ENCODE measurements at places on chromosomes 1 and 21.
A peak's percentile ranks its signal among the peaks of the same experiment; 100 is the strongest.

- no peaks in the 10 kb centered on the region for H3K36me3 ChIP-seq
- no peak for DNase-seq
- H3K4me3 ChIP-seq = no peak overlapping the region
- H3K27me3 ChIP-seq = no peaks in the 10 kb centered on the region
- no peaks in the 10 kb centered on the region for H3K4me1 ChIP-seq
Measured at GRCh38 chr1:102886638-102887037, 221.7 kb downstream of the COL11A1 start.

- H3K27ac ChIP-seq = no peak overlapping the region
- DNase-seq = no peak
- H3K27me3 ChIP-seq = peaks cover 12% of the 10 kb centered on the region
- no peak overlapping the region for H3K4me3 ChIP-seq
- no peaks in the 10 kb centered on the region for H3K36me3 ChIP-seq
- H3K4me1 ChIP-seq = no peaks in the 10 kb centered on the region
Measured at GRCh38 chr1:30255111-30255724, 468.2 kb downstream of the MATN1 start.

DNA sequence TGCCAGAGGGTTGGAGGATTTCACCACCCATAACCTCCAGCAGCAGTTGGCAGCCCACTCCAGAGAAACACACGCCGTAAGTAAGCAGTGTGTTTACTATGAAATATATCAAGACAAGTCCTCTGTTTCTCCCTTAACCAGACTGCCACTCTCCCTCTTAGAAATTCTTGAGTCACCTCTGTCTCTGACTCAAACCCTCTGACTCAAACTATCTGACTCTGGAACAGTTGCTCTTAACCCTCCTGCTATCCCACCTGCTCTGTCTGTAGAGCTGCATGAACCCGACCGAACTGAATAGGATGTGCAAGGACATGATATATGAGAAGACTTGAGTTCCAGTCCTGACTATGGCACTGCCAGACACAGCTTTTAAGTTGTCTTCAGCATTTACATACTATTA is 14.1 kb downstream of the INPP5B start:
- no peak for DNase-seq
- no peaks in the 10 kb centered on the region for H3K27me3 ChIP-seq
- H3K27ac ChIP-seq = no peak overlapping the region

GRCh38 chr1:222240536-222241181 is 307.2 kb downstream of the HHIPL2 start:
- H3K27ac ChIP-seq = no peak overlapping the region
- H3K4me3 ChIP-seq = no peak overlapping the region
- no peak for DNase-seq

- no peak overlapping the region for H3K4me3 ChIP-seq
- no peak overlapping the region for H3K27ac ChIP-seq
- peaks cover 89% of the 10 kb centered on the region for H3K36me3 ChIP-seq
- DNase-seq = no peak
Measured at GRCh38 chr21:42847726-42848125, 31.6 kb downstream of the WDR4 start.

- no peak overlapping the region for H3K27ac ChIP-seq
- no peak overlapping the region for H3K4me3 ChIP-seq
- no peaks in the 10 kb centered on the region for H3K27me3 ChIP-seq
- no peak for DNase-seq
- no peaks in the 10 kb centered on the region for H3K36me3 ChIP-seq
Measured at GRCh38 chr1:178632653-178633052, 92.4 kb upstream of the RALGPS2 start.

DNA sequence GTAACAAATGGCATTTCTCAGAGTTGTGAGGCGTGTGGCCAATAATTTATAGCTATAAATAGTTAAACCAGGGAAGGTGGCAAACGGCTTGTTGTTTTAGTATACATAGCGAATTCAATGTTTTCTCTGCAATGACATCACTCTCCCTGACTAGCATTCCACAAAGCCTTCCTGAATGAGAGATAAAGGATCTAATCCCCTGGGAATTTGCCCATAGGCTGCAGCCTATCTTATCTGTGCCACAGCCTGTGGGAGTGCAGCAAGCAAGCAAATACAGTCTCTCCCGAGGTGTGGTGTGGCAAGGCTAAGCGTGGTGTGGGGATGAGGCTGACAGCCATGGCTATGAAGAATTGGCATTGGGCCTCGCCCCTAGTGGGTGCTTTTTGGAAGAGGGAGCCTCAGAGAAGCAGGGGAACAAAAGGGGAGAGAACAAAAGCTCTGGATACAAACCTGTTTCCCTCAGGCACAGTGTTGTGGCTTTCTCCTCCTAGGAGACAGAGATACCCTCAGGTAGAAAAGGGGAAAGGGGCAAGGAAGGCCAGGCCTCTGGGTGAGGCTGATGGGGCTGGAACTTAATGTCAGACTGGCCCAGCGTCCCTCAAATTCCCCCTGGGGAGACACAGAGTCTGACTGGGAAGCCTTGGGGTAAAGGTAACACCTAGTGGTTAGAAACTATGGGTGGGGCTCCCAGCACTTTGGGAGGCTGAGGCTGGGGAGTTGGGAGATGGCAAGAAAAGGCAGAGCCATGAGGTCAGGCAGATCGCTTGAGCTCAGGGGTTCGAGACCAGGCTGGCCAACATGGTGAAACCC is 8.9 kb downstream of the TAGLN2 start:
- H3K4me1 ChIP-seq = peaks cover 3% of the 10 kb centered on the region
- no peak for DNase-seq
- no peak overlapping the region for H3K27ac ChIP-seq

DNA sequence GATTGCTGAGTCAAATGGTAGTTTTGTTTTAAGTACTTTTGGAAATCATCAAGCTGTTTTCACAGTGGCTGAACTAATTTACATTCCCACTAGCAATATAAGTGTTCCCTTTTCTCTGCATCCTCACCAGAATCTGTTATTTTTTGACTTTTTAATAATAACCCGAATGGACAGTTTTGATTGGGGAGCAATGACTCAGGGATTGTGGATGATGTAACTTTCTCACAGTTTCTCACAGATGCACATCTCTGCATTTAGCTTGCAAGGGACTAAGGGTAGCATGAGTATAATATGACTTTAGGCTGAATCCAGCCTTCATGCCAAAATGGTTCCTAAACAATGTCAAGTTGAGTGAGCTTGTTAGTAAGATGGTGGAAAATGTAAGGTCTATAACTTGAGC is 90.2 kb downstream of the C4BPA start:
- H3K27me3 ChIP-seq = no peaks in the 10 kb centered on the region
- H3K4me3 ChIP-seq = no peak overlapping the region
- no peak for DNase-seq
- no peaks in the 10 kb centered on the region for H3K4me1 ChIP-seq
- H3K27ac ChIP-seq = no peak overlapping the region

DNA sequence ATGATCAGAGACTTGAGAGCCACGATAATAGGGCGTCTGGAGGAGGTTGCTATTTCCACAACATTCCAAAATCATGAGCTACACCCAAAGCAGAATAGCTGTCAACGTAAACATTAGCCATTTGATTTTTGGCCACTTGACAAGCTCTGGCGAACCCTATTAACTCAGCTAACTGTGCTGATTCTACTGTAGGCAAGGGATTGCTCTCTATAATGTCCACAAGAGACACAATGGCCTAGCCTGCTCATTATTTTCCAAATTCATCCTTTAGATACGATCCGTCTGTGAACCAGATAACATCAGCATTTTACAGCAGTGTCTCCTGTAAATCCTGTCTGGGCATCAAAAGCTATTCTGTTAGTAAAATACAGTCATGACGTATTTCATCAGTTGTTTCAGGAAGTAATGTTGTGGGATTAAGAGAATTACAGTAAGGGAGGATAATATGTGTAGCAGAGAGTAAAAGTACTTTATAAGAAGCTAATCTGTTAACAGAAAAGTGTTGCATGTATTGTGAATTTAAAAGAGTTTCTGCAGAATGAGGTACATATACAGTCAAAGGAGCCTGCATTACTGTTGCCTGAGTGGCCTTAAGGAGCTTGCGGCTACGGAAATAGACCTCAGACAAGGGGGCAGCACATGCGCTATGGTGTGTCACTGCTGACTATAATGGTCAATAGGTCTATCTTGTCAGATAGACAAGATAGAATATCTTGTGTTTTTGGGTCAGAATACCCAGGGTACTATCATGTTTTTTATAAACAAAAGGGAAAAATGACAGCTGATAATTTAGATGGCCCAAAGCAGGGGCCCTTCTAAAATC is 44.9 kb upstream of the TINAGL1 start:
- DNase-seq = no peak
- no peaks in the 10 kb centered on the region for H3K27me3 ChIP-seq
- H3K4me1 ChIP-seq = no peaks in the 10 kb centered on the region

DNA sequence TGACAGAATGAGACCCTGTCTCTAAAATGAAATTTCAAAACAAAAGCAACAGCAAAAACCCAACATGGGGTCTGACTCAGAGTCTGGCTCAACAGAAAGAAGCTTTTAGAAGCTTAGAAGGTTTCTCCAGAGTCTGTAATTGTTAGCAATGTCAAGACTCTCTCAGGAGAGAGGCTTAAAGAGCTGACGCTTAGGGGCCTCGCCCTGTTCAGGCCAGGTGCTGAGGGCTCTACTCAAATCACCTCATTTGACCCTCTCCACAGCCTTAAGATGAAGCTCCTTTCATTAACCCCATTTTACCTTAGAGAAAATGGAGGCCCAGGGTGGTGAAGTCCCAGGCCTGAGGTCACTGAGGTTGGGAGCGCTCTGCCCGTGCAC is 5.3 kb upstream of the KIF17 start:
- H3K4me1 ChIP-seq = peaks cover 1% of the 10 kb centered on the region
- H3K27ac ChIP-seq = no peak overlapping the region

DNA sequence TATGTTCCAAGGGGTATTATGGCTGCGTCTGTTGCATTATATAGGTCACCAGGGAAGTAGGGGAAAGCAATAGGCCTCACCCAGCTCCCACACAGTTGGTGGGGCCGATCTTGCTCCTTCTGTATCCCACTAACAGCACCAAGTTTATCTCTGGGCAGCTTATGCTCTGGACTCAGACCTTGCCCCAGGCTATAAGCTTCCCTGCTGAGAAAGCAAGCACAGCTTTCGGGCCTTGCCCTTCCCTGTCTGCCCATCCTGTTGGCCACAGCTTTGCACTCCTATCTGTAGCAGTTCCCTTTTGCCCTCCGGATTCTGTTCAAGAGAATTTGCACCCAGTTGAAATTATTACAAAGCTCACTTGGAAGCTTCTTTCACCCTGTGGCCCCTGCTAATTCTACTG is 12.9 kb downstream of the KCNE1 start:
- no peak overlapping the region for H3K4me3 ChIP-seq
- no peaks in the 10 kb centered on the region for H3K27me3 ChIP-seq
- H3K4me1 ChIP-seq = no peaks in the 10 kb centered on the region

DNA sequence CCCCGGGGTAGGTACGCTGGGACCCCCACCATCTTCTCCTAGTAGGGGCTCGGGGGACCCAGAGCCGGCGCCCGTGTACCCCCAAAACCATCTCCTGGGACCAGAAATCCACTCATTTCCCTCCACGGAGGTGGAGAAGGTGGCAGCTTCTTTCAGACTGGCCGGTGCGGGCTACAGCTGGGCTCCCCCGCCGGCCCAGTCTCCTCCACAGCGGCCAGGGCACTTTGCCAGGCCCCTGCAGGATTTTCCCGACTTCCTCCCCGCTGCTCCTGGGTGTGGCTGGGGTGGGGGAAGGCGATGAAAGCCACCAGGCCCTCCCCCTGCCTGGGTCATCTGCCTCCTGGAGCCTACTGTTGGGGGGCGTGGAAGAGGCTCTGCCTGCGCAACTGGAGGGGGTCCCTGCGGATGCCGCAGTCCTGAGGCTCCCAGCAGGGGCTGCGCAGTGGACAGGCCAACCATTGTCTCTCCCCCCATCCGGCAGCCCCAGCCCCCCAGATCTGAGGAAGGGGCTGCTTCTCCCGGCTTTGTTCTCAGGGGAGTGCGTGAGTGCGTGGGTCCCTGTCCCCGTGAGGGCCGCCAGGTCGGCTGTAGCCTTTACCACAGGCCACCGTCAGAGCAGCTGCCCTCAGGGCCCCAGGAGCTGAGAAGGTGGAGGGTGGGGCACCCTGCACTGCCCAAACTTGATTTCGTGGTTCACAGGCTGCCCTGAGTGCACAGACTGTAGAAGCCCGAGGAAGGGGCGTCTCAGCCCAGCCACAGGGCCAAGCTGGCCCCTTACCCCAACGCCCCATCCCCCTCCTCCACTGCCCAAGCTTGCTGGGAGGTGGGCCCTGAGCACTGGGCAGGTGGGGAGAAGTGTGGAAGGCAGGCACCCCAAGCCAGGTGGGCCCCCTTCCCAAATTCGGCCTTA is 1.3 kb downstream of the AGRN start:
- no peak for DNase-seq
- H3K4me3 ChIP-seq = no peak overlapping the region
- no peaks in the 10 kb centered on the region for H3K27me3 ChIP-seq
- H3K4me1 ChIP-seq = peaks cover 20% of the 10 kb centered on the region

GRCh38 chr1:2546515-2547209 is 9.5 kb upstream of the TNFRSF14 start:
- DNase-seq = peak; percentile 95
- H3K27ac ChIP-seq = peak overlapping the region; percentile 94
- no peaks in the 10 kb centered on the region for H3K36me3 ChIP-seq
- H3K4me3 ChIP-seq = peak overlapping the region; percentile 41
- peaks cover 48% of the 10 kb centered on the region for H3K4me1 ChIP-seq

GRCh38 chr21:15472108-15473040 is 257.4 kb upstream of the USP25 start:
- H3K4me1 ChIP-seq = no peaks in the 10 kb centered on the region
- no peaks in the 10 kb centered on the region for H3K36me3 ChIP-seq
- H3K4me3 ChIP-seq = no peak overlapping the region
- no peaks in the 10 kb centered on the region for H3K27me3 ChIP-seq
- DNase-seq = no peak

DNA sequence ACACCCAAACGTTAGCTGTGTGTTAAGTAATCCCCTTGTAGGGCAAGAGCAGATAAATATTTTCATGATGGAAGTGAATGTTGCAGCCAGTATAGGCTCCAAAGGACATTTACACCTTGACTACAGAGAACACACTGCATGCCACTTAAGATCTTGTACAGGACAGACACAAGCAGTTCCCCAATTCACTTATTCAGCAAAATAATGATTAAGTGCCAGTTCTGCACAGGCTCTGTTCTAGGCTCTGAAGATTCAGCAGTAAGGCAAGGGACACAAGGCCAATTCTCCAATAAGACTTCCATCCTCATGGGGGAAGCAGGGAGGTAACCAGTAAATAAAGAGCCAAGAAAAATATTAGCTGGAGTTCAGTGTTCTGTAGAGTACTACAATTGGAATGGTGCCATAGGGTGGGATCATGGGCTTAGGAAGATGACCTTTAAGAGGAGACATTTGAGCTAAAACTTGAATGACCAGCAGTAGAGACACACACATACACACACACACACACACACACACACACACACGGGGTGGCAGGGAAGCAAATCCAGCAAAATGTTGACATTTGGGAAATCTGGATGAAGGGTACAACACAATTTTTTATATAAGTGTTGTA is 199.9 kb upstream of the JUN start:
- H3K36me3 ChIP-seq = no peaks in the 10 kb centered on the region
- peaks cover 9% of the 10 kb centered on the region for H3K4me1 ChIP-seq
- H3K27ac ChIP-seq = no peak overlapping the region
- H3K27me3 ChIP-seq = no peaks in the 10 kb centered on the region

GRCh38 chr1:115492880-115493279 is 148.9 kb upstream of the VANGL1 start:
- H3K27me3 ChIP-seq = no peaks in the 10 kb centered on the region
- no peak for DNase-seq
- no peaks in the 10 kb centered on the region for H3K36me3 ChIP-seq
- H3K27ac ChIP-seq = no peak overlapping the region
- H3K4me1 ChIP-seq = no peaks in the 10 kb centered on the region

Data from DND-41 (cell line).